ENCODE measurements at places on chromosomes 4 and X. TPM values are rescaled to one million over a fixed set of nuclear protein-coding genes. Genes with fewer than 3 reads are reported as not detected.
A peak's percentile ranks its signal among the peaks of the same experiment; 100 is the strongest.

EIF2S3 gene
- polyA plus RNA-seq, result 55.2 TPM

DNA sequence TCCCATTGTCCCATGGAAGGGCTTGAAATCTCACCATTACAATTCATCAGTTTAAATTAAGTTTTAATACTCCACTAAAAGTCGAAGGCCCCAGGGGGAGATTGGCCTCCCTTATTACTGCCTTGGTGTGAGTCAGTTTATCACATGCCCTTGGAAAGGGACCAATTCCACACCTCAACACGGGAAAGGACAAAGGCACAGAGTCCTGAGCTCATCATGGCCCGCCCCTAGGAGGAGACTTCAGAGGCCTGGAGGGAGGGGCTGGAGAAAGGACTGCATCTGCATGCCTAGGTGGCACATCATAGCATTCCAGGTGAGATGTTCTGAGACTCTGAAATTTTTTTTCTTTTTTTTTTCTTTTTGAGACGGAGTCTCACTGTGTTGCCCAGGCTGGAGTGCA is 2.8 kb upstream of the SEL1L3 start:
- peaks cover 38% of the 10 kb centered on the region for H3K4me1 ChIP-seq
- no peaks in the 10 kb centered on the region for H3K36me3 ChIP-seq
- H3K4me3 ChIP-seq, result no peak overlapping the region
- H3K27me3 ChIP-seq, result no peaks in the 10 kb centered on the region

DNA sequence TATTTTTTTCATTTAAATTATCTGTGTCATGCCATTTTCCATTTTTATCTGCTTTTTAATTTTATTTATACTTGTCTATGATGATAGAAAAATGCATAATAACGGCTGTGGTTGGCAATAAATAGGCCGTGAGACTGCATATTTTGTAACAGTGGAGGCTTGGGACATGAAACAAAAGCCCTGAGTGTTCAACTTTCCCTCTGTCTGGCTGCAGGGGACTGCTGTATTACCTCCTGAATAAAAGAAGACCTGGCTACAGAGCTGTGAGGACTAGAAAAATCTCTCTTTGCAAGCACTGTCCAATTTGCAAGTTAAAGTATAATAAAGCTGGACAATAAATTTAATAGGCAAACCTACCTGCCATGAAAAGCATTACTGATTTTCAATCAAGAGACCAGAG is 82.1 kb downstream of the MAGEB10 start:
- H3K27me3 ChIP-seq, result no peaks in the 10 kb centered on the region
- H3K4me1 ChIP-seq, result no peaks in the 10 kb centered on the region
- no peak for DNase-seq
- H3K36me3 ChIP-seq, result no peaks in the 10 kb centered on the region

GRCh38 chr4:162392946-162393345 is 229.1 kb upstream of the FSTL5 start:
- H3K27ac ChIP-seq, result no peak overlapping the region
- H3K4me3 ChIP-seq, result no peak overlapping the region
- no peak for DNase-seq
- no peaks in the 10 kb centered on the region for H3K4me1 ChIP-seq

DNA sequence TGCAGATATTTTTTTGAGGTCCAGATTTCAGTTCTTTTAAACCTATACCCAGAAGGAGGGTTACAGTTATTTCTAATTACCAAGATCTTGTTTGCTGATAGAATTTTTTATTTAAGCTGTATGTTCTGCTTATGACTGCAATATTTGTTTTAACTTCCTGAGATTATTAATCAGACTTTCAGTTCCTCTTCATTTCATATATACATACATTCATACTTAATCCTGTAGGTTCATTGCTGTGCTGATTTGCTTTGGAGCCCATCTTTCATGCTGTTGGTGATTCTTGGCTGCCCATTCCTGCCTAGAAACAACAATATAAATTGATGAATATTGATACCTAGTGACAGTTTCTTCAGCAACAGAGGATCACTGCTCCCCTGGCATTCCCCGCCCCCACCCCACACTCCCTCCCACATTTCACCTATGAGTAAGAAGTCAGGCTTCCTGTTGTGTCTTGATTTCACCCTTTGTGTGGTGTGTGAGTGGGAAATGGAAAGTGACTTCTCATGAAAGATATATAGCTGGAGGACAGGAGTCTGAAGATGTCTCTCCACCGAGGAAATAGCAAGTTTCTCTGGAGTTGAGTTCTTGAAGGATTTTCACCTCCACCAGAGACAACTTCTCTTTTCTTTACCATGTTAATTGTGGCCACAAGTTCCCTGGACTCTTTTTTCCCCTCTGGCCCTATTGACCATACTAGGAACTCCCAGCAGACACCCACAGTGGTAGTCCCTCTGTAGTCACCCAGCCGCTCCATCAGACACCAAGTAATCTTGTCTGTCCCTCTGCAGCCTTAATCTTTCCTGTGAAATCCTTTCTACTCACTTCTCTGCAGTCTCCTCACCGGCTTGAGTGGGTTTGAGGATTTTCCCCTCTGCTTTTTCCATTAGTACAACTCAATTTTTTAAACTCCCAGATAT is 118.4 kb downstream of the ASB9 start:
- no peaks in the 10 kb centered on the region for H3K27me3 ChIP-seq
- no peak overlapping the region for H3K4me3 ChIP-seq
- DNase-seq, result no peak
- no peak overlapping the region for H3K27ac ChIP-seq

DNA sequence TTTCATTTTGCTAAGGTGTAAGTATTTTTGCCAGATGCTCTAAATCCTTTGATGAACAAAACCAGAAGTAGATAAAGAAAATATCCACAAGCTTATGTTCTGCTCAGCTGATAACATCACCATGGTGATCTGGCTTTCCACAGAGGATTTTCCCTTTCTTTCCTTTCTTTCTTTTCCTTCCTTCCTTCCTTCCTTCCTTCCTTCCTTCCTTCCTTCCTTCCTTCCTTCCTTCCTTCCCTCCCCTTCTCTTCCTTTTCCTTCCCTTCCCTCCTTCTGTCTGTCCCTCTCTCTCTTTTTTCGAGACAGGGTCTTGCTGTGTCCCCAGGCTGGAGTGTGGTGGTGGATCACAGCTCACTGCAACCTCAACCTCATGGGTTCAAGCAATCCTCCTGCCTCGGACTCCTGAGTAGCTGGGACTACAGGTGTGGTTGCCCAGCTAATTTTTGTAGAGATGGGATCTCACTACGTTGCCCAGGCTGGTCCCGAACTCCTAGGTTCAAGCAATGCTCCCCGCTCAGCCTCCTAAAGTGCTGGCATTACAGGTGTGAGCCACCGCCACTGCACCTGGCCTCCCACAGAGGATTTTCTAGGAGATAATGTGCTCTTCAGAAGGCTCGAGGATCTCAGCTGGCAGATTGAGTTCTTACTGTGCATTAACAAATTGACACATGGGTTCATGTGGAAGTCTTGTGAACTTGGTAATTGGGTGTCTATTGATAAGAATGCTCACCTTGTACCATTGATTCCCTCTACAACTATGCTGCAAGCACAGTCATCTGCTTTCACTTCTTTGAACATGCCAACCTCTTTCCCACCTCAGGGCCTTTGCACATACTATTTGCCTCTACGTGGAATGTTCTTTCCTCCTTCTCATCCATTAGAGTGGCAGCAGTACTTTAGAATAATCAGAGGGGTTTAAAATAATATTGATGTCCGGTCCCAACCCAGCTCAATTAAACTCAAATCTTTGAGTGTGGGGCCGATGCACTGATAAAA is 1.4 kb upstream of the RHOH start:
- no peaks in the 10 kb centered on the region for H3K27me3 ChIP-seq
- H3K4me3 ChIP-seq, result no peak overlapping the region
- peaks cover 29% of the 10 kb centered on the region for H3K4me1 ChIP-seq
- H3K27ac ChIP-seq, result peak overlapping the region; percentile 74
- no peak for DNase-seq

Measured in stomach (tissue), 19 donors.